ENCODE measurements at places on chromosomes 7 and 10.
A peak's percentile ranks its signal among the peaks of the same experiment; 100 is the strongest.

DNA sequence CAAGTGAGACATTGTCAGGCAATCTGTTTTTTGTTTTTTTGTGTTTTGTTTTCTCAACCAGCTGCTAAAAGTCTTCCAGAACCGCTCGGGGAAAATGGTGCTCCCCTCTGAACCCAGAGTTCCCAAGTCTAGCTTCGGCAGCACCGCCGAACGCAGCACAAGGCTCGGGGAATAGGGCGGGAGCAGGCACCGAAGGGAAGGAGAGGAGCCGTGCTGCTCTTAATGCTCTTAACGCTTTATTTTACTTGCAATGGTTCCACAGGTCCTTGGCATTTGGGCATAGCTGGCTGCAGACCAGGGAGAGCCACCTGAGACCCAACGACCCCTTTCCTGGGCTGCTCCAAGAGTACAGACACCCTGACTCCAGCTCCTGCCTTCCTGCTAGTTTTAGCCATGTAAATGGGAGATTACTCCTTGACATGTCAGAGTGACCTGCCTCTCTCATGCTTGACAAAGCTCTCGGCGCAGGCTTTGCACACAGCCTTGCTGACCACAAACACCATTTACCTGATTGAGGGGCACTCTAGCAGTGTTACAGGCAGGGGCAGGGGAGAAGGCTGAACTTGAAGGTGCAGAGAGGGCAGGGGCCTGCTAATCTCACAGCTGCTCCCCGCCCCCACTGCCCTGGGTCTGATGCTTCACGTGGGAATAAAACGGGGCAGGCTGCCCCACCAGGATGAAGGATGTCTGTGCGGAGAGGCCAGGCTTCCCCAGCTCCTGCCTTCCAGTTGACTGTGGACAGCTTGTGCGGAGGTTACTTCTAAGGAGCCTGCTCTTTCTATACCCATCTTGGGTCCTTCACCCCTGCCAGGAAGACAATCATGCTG lies 58.6 kb upstream of the EFCAB10 start:
- no peak for ATAC-seq

- ATAC-seq, result no peak
Observed at GRCh38 chr7:94059746-94060145, 55.6 kb upstream of the BET1 start.

GRCh38 chr10:97719602-97720001 lies 6.1 kb downstream of the MARVELD1 start:
- ATAC-seq, result no peak

GRCh38 chr7:1663857-1664651 lies 6.0 kb upstream of the ELFN1 start:
- ATAC-seq, result no peak

DNA sequence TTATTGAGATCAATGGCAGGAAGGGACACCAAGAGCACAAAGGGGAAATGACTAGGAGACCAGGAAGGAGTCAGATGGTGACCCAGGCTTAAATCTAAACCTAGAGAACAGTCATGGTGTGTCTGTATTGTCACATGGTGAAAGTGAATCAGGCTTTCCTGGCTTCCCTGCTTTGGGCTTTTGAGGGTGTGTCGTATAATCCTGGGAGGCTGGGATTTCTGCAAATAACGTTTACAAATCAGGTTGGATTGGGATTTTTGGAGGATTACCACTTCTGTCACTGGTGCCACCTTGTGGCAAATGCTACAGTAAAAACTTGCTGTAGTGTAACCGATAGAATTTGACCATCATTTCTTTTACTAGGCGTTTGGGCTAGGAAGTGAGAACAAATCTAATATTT lies 502.6 kb downstream of the NRG3 start:
- no peak for ATAC-seq

- ATAC-seq, result no peak
Observed at GRCh38 chr7:4270268-4270667, 411.8 kb upstream of the FOXK1 start.

DNA sequence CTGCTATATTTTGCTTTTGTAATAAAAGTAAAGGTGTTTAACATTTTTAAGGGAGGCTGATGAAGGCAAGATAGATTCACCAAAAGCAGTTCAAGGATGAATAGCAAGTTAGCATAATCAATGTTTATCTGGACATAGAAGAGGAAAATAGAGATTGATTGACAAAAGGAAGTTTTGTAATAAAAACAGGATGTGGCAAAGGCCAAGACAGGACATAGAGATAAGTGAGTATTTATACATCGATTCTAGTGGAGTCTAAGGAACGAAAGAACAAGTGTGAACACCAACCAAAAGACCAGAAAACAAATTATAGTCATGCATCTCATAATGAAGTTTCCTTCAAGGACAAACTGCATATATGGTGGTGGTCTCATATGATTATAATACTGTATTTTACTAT lies 123.8 kb downstream of the CCDC71L start:
- no peak for ATAC-seq

DNA sequence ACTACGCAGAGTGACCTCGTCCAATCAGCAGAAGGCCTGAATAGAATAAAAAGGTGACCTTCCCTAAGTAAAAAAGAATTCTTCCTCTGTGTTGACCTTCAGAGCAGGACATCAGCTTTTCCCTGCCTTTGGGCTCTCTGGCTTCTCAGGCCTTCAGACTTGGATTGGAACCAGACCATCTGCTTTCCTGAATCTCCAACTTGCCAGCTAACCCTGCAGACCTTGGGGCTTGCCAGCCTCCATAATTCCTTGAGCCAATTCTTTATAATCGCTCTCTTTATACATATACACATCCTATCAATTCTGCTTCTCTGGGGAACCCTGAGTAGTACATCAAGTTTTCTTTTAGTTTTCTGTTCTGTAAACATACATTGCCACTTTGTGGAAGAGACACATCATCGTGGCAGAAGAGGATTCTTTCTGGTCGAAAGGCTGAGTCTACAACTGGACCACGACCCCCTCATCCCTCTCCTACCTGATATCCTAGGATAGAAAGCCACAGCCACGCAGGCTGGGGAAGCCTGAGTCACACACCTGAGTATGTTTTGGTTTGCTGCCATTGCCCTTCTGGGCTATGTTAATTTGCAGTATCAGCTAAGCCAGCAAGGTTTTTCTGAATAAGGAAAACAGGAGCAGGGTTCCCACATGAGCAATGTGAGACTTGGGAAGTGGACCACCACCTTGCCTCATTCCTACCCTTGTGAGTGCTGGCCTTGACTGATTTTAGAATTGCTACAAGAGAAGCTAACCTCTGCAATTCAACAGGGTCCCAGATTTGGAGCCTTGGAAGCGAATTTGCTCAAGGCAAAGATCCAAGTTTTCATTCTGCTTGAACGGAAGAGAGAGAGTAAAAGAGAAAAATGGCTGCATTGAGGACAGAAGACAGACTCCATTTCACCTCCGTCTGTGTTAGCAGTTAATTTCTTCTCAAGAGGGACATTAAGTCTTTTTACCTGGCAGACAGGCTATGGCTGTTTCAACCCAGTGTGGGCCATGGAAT lies 445.2 kb upstream of the FZD8 start:
- ATAC-seq, result no peak

- ATAC-seq, result no peak
Observed at GRCh38 chr7:138892006-138892630, 89.1 kb downstream of the KIAA1549 start.

DNA sequence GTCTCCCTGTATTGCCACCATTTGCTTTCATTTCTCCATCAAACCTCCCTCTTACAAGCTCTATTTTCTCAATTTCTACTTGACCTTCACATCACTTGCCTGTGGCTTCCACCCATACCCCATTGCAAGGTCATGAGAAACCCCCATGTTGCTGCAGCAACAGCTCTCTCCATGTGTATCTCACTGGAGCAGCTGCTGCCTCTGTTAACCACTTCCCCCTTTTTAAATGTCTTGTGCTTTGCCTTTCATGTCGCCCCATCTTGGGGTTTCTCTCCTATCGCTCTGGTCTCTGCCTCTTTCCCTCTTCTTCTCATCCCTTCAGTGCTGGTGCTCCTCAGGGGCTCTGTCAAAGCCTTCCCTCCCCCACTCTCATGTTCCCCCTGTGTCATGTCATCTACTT lies 148.8 kb downstream of the CHN2 start:
- ATAC-seq, result no peak

GRCh38 chr10:49568235-49568634 lies 29.3 kb upstream of the ERCC6 start:
- ATAC-seq, result peak; percentile 71

- no peak for ATAC-seq
Observed at GRCh38 chr10:84375011-84375410, 46.6 kb downstream of the CCSER2 start.

- ATAC-seq, result no peak
Observed at GRCh38 chr7:26179826-26180497, 20.6 kb downstream of the HNRNPA2B1 start.

GRCh38 chr7:12211711-12212485 lies 804 bp downstream of the TMEM106B start:
- ATAC-seq, result no peak

GRCh38 chr7:150966002-150966401 lies 12.1 kb downstream of the KCNH2 start:
- ATAC-seq, result no peak

- ATAC-seq, result no peak
Observed at GRCh38 chr10:63636812-63637211, 115.6 kb downstream of the REEP3 start.

DNA sequence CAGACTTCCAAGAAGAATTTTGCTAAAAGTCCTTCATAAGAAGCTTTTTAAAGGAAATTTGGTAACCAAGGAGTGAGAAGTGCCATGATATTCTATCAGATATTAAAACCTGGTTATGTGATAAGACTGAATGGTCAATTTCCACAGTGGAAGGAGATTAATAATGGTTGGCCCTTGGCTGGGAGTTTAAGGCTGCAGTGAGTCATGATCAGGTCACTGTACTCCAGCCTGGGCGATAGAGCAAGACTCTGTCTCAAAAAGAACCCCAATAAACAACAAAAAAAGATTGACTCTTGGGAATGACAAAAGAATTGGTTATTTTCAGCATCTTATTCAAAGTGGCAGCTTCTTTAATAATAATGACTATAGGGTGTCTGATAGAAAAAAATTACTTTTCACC lies 37.2 kb downstream of the EXOC4 start:
- no peak for ATAC-seq

DNA sequence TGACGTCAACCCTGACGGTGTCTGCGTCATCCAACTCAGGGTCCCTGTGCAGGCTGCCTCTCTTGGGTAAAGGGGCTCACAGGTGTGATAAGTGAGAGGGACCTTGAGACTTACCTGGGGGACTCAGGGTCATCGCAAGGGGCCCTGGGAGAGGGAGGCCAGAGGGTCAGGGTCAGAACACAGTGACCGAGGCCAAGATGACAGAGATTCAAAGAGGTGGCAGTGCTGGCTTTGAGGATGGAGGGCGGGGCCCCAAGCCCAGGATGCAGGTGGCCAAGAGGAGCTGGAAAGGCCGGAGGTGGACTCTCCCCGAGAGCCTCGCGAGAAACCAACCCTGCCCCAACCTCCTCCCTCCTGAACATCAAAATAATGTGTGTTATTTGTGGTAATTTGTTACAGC lies 165.2 kb upstream of the PPP2R2D start:
- ATAC-seq, result no peak

DNA sequence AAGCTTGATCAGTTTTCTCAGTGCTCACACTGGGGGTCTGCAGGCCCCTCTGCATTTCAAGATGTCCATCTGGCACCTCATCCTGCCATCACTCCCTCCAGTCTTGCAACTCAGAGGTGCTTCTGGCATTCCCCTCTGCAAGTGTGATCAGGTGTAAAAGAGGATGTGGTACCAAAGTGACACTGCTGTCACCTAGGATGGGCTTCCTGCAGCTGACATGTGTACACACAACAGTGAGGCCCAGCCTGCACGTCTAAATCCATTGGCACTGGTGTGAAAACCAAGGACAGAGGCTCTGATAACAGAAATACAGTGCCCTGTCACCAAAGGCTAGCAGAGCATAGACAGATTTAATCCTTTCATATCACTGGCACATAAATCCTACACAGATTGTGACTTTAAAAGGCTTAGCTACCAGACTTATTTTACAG lies 162.5 kb upstream of the CELF2 start:
- no peak for ATAC-seq

- no peak for ATAC-seq
Observed at GRCh38 chr10:114388275-114388674, 16.0 kb downstream of the AFAP1L2 start.

- ATAC-seq, result no peak
Observed at GRCh38 chr10:76869931-76870330, 767.7 kb downstream of the KCNMA1 start.

DNA sequence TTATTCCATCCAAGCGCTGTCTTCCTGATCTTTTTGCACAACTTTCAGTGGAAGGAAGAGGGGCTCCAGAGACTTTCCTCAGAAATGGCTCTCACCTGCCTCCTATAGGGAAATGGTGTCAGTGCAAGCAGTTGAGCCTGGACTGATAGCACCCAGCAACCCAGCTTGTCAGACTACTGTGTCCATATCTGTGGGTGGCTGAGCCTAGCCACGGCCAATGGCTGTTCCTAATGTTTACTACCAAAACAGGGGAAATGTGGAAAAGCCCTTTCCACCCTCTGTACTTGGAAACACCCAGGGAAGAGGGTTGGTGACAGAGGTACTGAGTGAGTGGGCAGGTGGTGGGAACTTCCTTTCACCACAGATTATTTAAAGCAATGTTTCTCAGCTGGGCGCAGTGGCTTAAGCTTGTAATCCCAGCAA lies 4.3 kb upstream of the YKT6 start:
- no peak for ATAC-seq

DNA sequence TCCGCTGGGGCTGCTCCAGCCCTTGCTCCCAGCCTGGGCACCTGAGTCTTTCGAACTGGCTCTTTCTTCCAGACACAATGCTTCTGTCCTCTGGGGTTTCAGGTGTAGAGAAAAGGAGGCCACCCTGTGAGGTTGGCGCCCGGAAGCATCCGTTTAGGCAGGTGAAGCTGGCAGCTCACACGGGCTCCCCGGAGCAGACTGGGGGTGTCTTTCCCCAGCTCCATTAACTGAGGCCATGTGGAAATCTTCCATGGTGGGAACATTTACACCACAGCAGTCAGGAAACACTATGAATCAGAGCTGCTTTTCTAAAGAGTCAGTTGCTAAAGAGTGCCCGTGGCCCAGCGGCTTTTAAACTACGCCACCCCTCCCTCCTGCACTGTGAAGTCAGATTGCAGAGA lies 29.2 kb downstream of the PRKAG2 start:
- ATAC-seq, result no peak

GRCh38 chr10:46528675-46529615 lies 27.5 kb downstream of the GPRIN2 start:
- no peak for ATAC-seq

GRCh38 chr7:36232971-36233550 lies 80.0 kb downstream of the EEPD1 start:
- ATAC-seq, result no peak

DNA sequence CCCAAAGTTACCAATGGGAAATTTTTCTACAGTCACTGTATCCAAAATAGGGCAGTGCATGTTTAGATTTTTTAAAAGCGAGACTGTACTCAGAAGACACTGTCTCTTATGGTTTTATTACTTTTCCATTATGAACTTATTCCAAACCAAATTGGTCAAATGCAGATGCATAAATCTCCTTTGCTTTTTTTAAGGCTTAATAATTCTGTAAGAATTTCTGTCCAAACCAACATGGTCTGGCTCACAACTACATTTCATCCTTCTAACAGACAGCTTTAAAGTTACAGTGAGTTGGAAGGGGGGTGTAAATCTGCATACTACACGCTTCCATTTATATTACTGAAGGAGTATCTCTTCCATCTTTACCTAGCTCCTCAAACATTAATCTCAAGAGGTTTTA lies 199.2 kb downstream of the SLC25A13 start:
- ATAC-seq, result no peak

GRCh38 chr7:15508258-15508657 lies 53.6 kb downstream of the AGMO start:
- no peak for ATAC-seq

- ATAC-seq, result no peak
Observed at GRCh38 chr10:130807721-130808120, 503.8 kb downstream of the TCERG1L start.

GRCh38 chr7:35699796-35700305 lies 4.9 kb upstream of the HERPUD2 start:
- ATAC-seq, result no peak
